NCI-H1436 treated with DMSO at 0.1 percent for 48 hours (cell line): ENCODE measurements at places on chromosomes 6 and 20.

- no peak for DNase-seq
Observed at GRCh38 chr6:121851056-121851455, 415.6 kb downstream of the GJA1 start.

GRCh38 chr20:35232575-35232974 is 6.1 kb downstream of the MMP24 start:
- no peak for DNase-seq

DNA sequence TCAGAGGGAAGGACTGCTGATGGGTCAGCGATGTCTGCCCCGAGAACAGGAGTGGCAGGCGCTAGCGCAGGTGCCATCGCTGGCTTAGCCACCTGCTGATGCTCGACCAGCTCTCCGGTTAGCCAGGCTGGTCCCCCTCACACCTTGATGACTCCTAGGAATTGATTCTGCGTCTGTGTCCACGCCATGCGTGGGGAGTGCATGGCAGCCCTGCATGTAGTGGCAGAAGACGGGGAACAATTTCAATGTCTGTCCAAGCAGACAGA is 6.7 kb downstream of the SS18L1 start:
- no peak for DNase-seq

DNA sequence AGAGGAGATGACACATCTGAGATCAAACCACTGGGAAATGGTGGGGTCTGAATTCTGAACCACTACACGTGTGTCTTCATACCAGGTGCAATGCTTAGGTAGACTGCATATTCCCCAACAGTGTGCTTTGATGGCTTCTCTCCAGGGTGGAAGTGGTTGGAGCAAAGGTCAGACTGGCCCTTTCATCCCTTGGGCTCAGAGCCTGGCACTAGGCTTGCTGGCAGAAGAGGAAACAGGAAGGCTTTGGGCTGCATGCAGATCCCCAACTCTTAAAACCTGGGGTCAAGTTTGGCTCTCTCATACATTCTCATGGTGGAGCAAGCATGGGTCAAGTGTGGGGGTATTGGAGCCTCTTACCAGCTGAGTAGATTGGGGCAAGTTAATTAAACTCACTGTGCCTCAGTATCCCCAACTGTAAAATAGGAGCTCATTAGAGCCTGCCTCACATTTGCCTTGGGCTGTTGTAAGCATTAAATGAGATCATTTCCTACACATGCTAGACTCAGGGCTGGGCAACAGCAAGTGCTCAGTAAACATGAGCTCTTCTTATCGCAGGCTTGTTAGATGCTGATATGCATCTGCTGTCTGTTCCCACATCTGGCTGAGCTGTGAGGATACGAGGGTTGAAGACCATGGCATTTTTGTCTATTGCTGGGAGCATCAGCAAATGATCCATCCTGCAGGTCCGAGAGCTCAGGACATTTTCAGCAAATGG is 51.6 kb upstream of the FAM83D start:
- DNase-seq, result no peak

GRCh38 chr20:12592756-12593155 is 416.0 kb upstream of the SPTLC3 start:
- no peak for DNase-seq

DNA sequence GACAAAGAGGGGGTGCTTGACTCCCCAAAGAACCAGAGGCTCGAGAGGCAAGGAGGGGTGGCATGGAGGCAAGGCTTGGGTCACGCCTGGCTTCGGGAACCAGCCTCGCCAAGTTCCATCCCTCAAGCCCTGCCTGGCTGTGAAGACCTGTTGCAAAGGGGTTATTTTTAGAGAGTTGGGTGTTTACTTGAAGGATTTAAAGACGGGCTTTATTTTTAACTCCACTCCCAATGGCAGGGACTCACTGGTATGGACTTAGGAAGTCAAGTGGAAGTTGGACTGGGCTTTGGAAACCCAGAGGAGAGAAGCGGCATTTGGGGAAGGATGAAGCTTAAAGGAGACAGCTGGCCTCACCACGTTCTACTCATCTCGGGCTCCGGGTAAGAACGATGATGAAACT is 43.1 kb downstream of the JPH2 start:
- no peak for DNase-seq

- DNase-seq, result no peak
Observed at GRCh38 chr6:20698675-20699074, 164.4 kb downstream of the CDKAL1 start.

- no peak for DNase-seq
Observed at GRCh38 chr20:35806075-35806474, 34.3 kb downstream of the PHF20 start.

DNA sequence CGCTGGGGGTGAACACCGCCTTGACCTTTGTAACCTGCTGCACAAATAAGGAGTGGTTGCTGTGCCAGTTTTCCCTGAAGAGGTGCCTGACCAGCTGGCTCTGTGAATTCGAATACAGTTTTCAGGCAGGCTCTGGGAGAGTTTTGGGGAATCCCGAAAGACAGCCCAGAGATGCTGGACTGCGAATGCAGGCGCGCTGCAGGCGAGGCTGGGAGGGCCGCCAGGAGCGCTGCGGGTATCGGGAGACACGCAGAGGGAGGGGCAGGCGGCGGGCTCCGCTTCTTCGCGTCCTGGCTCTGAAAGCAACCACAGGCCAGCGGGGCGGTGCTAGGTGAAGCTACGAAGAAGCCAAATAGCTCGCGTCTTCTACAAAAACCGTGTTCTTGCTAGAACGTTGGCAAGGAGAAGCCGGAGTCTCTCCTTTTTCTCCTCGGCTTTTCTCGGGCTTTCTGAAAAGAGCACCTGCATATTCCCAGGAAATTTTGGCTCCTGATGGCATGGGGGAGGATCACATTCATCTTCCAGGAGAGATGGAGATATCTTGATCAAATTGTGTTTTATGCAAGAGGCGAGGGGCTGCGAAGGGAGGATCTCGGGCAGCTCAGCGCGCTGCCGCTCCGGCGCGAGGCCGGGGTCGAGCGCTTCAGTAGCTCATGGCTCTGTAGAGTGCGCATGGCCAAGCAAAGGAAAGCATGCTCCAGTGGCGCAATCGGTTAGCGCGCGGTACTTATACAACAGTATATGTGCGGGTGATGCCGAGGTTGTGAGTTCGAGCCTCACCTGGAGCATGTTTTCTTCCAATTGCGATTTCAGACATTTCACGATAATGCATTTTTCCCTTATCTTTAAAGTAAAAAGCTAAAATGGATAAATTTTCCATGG is 158.1 kb upstream of the ZNF184 start:
- no peak for DNase-seq

DNA sequence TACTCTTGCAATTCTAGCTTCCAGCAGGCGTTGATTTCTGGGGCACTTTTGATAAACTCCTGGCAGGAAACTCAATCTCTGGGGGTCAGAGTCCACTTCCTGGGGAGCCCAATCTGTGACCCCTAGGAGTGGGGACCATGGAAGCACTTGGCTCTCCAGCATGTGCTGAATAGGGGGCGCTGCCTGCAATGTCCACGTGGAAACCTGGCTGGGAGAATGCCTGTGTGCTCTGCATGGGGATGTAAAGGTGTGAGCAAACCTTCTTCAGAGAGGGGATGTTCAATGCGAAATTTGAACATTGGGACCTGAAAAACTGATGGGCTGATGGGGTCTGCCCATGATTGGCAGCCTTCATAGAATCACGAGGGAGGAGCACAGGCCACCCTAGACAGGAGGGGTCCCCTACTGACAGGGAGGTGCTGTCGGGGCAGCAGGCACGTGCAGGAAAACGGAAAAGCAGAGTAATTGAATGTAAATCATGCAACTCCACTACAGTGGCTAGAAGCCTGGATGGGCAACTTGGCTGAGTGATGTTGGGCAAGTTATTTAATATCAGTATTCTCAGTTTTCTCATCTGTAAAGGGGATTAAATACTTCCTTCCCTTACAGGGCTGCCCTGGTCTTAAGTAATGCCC is 47.8 kb downstream of the CEP43 start:
- DNase-seq, result no peak

- no peak for DNase-seq
Observed at GRCh38 chr6:5871296-5871695, 135.4 kb downstream of the NRN1 start.

DNA sequence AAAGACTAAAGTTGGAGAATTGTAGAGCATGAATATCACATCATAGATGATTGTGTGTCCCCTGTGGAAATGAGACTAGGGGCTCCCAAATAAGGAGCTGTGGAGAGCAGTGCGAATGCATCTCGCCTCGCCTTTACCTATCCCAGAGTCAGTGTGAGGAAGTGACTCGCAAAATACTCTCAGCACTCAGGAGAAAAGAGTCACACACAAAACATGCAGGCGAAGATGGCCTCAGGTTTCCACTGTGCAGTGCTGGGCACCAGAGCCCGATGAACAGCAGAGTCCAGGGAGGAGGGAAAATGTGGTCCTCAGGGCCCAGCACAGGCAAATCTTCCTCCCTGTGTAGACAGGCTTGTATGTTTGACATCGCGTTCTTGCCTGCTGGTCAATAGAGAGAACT is 126.5 kb upstream of the AFDN start:
- DNase-seq, result no peak

GRCh38 chr6:7432391-7433120 is 42.9 kb downstream of the RIOK1 start:
- DNase-seq, result no peak

- DNase-seq, result no peak
Observed at GRCh38 chr6:110415086-110415916, at the start of gene DDO. Gene DDO (minus strand): TSS chr6:110415575. CDS start chr6:110413462, 2,113 bp downstream.

GRCh38 chr6:46220352-46221221 is 49.8 kb upstream of the ENPP5 start:
- no peak for DNase-seq
